Smooth muscle cell of the pulmonary artery (primary cell): ENCODE measurements at places on chromosomes 6 and 20. TPM values are rescaled to one million over a fixed set of nuclear protein-coding genes. Genes with fewer than 3 reads are reported as not detected.

The CDC5L gene
- total RNA-seq: 16.1 and 19.6 TPM in 2 replicates

The SLC13A3 gene
- 2.2 and 2.5 TPM in 2 replicates for total RNA-seq

The DOK5 gene
- total RNA-seq: 31.3 and 55.3 TPM in 2 replicates

The CTAGE9 gene
- total RNA-seq: not detected in 2 replicates

The BPIFA1 gene
- total RNA-seq: not detected in 2 replicates

The RCAN2 gene
- total RNA-seq: 0.30 and 2.3 TPM in 2 replicates

The CASS4 gene
- 0.23 and 0.26 TPM in 2 replicates for total RNA-seq

The PGC gene
- total RNA-seq: not detected in 2 replicates

The TOX2 gene
- total RNA-seq: 1.4 and 2.2 TPM in 2 replicates

The DEFB123 gene
- total RNA-seq: not detected in 2 replicates
